ENCODE measurements at places on chromosomes 16 and 17.

- no peak for DNase-seq
Measured at GRCh38 chr16:5903153-5903552, 805.6 kb upstream of the EEF2KMT start.

DNA sequence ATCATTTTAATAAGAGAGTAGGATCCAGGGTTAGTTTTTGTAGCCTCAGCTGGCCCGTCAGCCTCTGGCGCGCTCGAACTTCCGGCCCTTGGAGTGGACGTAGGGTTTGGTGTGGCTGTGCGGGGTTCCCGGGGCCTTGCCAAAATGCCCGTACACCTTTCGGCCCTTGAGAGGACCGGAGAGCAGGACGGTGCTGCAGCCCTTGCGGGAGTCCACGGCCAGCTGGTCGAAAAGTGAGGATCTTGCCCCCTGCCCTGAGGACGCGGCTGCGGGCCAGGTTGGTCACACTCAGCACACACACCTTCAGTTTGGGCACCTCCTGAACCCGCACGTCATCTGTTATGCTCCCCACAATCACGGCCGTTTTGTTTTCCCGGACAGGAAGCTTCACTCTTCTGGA lies 42.2 kb upstream of the CNTNAP4 start:
- DNase-seq = no peak

DNA sequence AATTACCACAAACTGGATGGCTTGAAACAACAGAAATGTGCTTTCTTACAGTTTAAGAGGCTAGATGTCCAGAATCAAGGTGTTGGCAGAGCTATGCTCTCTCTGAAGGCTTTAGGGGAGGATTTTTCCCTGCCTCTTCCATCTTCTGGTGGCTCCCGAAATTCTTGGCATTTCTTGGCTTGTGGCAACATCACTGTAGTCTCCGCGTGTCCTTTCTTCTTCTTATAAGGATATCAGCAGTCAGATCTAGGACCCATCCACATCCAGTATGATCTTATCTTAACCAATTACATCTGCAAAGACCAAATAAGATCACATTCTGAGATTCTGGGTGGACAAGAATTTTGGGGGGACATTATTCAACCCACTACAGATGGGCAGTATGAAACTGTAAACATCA lies 119.2 kb upstream of the PMFBP1 start:
- no peak for DNase-seq

DNA sequence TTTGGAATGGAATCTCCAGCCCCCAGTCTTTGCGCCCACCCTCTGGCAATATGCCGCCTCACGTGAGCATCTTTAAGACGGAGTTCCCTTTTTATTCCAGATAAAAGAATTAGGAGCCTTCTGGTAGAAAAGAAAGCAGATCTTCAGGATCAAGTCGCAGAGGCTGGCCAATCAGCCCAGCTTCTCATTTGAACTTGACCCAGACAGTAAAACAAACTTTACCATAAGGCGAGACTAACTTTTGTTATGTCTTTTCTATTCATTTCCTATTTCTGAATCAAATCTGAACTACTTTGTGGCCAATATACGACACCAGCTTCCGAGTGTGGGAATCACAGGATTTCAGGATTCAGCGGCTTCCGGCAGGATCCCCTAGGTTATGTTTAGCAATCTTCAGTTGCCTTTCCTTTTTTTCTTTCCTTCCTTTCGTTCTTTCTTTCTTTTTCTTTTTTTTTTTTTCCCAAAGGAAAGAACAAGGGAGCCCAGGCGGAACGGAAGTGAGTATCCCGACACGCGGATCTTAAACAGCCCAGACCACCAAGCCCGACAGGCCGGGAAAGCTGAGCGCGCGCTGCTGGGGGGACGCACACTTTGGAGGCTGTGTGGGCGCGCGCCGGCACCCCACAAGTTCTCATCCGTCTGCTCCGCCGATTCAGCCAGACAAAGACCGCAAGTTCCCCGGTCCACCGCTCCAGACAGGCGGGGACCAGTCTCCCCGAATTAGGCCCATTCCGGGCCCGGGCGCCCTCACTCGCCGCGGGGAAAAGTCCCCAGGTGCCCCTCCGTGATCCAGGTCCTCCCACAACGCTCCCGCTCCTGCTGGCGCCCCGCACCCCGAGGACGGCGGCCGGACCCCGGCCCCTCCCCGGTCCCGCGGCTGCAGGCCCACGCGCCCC lies 633 bp downstream of the TBC1D16 start:
- no peak for DNase-seq

- no peak for DNase-seq
Measured at GRCh38 chr17:17609121-17609520, 17.6 kb upstream of the PEMT start.

GRCh38 chr17:6429266-6429665 lies 5.7 kb downstream of the AIPL1 start:
- no peak for DNase-seq

DNA sequence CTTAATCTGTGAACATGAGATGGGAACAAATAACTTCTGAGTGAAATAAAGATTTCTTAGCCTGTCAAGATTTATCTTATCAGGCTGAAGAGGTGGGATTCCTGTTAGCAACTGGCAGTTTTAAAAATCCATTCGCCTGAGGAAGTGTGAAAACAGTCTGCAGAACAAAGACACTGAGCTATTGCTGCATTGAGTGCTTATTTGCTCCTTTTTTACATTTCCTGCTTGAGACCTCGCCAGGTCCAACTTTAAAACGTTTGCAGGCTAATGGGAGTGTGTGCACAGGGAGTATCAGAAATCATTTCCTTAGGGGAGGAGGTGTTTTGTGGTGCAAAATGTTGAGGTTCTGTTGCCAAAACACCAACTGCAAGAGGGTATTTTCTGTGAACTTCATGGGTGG lies 957.8 kb upstream of the RBFOX1 start:
- no peak for DNase-seq

DNA sequence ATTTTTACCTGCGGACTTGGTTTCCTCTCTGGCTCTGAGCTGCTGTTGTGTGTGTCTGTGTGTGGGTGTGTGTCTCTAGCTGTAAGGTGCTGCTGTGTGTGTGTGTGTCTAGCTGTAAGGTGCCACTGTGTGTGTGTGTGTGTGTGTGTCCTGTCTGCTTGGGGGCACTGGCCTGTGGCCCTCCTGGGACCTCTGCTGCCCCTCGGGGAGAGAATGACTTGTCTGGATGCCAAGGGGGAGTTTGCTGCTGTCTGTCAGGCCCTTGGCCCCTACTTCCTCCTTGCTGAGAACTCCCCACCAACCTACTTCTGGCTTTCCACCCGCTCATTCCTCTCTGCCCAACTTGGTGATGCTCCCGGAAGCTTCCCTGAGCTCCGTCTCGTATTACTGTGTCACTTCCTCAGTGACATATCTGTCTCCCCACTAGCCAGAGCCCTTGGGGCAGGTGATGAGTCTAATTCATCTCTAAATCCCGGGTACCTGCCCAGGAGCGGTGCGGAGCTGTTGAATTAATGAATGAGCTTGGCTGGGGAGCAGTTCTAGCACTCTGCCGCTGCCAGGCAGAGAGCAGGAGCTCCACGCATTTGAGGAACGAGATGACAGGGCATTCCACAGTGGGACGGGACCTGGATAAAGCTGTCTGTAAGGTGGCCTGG lies 3.5 kb upstream of the LASP1NB start:
- peak; percentile 90 for DNase-seq

DNA sequence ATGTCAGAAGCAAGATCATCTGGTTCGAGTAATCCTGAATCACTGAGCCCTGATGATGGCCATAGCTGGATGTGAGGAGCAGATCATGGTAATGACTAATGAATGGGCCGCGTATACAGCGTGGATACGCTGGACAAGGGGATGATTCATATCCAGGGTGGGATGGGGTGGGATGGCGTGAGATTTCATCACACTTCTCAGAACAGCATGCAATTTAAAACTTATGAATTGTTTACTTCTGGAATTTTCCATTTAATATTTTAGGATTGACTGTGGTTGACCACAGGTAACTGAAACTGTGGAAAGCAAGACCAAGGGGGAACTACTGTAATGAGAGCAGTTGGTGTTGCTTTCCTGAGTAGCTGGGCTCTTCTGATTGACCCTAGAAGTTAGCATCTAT lies 225.5 kb downstream of the STX8 start:
- DNase-seq = no peak

- DNase-seq = no peak
Measured at GRCh38 chr16:68954911-68955635, 111.7 kb downstream of the TANGO6 start.

DNA sequence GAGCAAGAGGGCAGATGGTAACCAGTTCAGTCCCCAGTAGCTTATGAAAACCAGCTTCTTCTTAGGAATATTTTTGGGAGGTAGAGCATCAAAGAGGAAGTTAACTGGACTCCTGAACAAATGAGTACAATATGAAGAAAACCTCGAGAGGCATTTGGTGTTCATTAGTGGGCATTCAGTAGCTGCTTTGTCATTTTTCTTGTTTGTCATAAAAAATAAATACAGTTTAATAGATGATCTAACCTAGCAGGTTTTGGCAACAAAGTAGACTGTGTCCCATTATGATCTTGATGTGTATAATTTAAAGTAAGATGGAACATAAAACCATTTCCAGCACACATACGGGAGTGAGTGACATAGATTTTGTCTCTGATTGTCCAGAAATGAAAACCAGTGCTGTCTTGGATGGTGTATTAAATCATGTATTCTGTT lies 173.1 kb downstream of the HS3ST3A1 start:
- no peak for DNase-seq

- no peak for DNase-seq
Measured at GRCh38 chr16:19266774-19267173, 18.8 kb upstream of the CLEC19A start.

GRCh38 chr17:64505340-64506200 lies 519 bp downstream of the DDX5 start:
- DNase-seq = peak; percentile 97

DNA sequence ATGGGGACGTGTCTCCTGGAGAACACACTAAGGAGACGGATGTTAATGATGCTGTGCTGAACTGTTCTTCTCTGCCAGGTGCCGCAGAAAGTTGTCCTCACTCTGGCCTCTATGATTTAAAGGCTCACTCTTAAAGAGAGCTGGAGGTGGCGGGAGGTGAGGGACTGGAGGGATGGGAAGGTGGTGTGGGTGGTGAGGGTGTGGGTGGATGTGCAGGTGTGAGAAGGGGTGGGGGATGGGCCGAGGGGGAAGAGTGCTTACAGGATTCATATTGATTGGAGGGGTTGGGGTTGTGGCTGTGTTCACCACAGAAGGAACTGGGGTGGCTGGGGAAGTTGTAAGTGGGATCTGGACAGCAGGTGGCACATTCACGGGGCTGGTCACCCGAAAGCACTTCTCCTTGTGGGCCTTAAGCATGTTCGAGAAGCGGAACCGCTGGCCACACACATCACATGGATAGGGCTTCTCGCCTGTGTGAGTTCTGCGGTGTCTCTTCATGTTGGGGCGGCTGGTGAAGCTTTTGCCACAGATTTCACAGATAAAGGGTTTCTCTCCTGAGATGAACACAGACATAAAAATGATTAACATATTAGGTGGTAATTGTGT lies 63.6 kb downstream of the ZNF652 start:
- no peak for DNase-seq

DNA sequence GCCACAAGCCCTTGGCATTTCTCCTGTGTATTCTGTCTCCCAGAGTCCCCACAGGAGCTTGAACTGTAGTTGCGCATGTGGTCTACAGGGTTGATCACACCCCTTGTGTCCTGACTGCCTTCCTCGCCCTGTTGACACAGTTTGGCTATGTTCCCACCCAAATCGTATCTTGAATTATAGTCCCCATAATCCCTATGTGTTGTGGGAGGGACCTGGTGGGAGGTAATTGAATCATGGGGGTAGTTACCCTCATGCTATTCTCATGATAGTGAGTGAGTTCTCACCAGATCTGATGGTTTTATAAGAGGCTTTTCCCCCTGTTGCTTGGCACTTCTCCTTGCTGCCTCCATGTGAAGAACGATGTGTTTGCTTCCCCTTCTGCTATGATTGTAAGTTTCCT lies 21.2 kb downstream of the ADAD2 start:
- DNase-seq = no peak

DNA sequence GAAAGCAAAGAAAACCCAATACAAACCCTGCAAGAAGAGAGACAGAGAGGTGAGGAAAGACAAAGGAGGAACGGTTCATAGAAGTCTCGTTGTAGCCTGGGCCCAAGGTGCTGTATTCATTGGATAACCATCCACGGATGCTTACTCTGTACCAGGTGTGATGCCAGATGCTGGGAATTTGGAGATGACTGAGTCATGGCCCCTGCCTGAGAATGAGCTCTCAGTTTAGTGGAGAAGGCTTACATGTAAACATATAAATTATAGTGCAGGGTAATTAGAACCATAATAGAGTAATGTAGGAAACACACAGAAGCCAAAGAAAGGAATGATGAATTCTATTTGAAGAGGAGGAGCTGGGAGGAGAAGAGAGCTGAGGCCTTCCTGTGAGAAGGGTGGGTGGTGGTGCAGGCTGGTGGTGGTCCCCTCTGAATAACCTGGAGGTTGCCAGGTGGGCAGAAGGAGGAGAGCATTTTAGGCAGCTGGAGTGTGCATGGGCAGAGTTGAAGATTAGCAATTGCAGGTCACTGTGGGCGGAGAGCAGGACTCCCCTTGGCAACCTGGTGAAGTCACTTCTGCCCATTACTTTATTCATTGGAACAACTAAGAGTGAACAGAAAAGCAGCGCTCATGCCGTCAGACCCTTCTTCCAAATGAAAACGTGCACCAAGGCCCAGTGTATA lies 7.7 kb upstream of the ZG16 start:
- no peak for DNase-seq

DNA sequence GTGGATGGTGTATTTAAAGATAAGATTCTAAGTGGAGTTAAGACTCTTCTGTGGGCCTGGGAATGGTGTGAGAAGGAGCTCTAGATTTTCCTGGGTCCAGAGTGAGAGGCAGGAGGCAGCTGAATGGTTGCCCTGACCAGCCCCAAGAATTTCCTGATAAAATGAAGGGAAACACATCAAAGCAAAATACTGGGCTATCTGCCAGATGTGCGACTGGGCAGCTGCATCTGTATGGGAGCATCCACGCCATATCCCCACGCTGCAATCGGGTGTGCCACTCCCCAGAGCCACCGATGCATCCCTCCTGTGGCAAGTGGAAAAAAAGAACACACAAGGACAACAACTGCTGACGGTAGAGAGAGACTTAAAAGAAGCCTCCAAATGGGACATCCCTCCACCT lies 84.3 kb upstream of the COX10 start:
- DNase-seq = no peak

DNA sequence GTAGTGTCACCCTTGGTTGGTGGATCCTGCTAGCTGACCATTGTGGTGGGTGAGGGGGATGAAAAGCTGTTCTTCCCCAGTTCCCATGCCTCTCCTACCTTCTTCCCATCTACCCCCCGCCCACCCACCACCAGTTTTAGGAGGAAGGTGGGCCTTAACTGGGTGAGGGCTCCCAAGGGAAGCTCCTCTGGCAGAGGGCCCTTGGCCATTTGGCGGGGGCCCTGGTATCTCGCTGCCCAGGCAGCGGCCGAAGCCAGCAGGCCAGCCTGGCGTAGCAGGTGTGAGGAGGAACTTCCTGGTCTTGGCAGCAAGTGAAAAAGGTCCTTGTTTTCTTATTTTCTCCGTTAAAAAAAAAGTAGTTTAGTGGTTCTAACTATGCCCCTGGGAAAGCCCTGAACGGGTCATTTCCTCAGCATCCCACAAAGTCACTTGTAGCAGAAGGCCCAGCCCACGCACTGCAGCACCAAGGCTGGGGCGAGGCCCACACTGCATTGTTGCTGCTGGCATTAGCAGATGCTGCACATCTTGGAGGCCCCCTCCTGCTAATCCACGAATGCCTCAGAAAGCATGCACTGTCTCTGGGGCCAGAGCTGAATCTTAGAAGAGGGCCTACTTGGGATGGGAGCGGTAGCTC lies 72.5 kb downstream of the MPRIP start:
- DNase-seq = no peak

- DNase-seq = no peak
Measured at GRCh38 chr17:42407289-42407836, 15.7 kb downstream of the CAVIN1 start.

All from esophagus muscularis mucosa (tissue), 4 donors.